ENCODE measurements at places on chromosomes 6 and 20. TPM values are rescaled to one million over a fixed set of nuclear protein-coding genes. Genes with fewer than 3 reads are reported as not detected.

TPBG gene
- polyA plus RNA-seq, result 1.3 TPM

BPHL gene
- polyA plus RNA-seq, result 95.7 TPM

GPX5 gene
- not detected for polyA plus RNA-seq

TMEM239 gene
- not detected for polyA plus RNA-seq

RGL2 gene
- polyA plus RNA-seq, result 32.9 TPM

HRH3 gene
- 0.06 TPM for polyA plus RNA-seq

NUS1 gene
- polyA plus RNA-seq, result 38.0 TPM

LY6G6D gene
- not detected for polyA plus RNA-seq

SLC22A2 gene
- polyA plus RNA-seq, result not detected

OR2H2 gene
- not detected for polyA plus RNA-seq

DNA sequence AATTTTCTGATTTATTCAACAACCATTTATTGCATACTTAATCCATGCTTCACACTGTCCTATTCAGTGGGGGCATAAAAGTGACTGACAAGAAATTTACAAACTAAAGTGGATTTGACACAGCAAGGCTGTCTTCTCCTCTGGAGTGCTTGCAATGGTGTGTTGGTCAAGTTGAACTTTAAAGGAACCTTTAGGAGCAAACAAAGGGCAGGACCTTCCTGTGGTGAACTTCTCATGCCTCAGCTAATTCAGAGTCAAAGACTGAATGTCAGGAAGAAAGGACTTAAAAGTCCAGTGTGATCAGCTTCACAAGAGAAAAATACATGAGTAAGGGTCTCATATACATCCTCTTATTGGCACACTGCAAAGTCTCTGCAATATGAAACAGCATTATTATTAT lies 60.8 kb upstream of the TENT5A start:
- H3K4me1 ChIP-seq, result no peaks in the 10 kb centered on the region
- no peaks in the 10 kb centered on the region for H3K36me3 ChIP-seq
- H3K27me3 ChIP-seq, result no peaks in the 10 kb centered on the region
- H3K4me3 ChIP-seq, result no peak overlapping the region
- no peak overlapping the region for H3K27ac ChIP-seq

- H3K4me3 ChIP-seq, result peak overlapping the region; percentile 27
- no peaks in the 10 kb centered on the region for H3K36me3 ChIP-seq
- peaks cover 60% of the 10 kb centered on the region for H3K27me3 ChIP-seq
- no peak for DNase-seq
Observed at GRCh38 chr6:21666201-21666691, 72.7 kb downstream of the SOX4 start.

GRCh38 chr6:40877362-40877761 lies 161.7 kb downstream of the UNC5CL start:
- H3K27ac ChIP-seq, result no peak overlapping the region
- no peak overlapping the region for H3K4me3 ChIP-seq
- no peak for DNase-seq
- H3K4me1 ChIP-seq, result no peaks in the 10 kb centered on the region

DNA sequence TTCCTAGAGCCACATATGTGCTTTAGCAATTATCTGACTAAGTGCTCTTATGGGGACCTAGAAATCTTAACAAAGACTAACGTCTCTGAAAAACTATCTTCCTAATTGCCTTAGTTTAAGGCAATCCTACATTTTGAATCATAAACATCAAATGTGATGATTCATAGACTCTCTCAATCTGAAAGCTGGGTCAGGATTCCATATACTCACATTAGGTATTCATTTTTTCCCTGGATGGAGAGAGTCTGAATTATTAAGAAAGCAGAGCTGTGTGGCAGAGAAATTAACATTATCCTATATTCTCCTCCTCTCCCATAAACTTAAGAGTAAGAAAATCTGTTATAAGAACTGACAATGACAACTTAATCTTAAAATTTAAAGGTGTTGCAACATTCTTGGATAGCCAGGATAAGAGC lies 1.6 kb upstream of the PRL start:
- no peak overlapping the region for H3K27ac ChIP-seq
- no peaks in the 10 kb centered on the region for H3K27me3 ChIP-seq
- no peak for DNase-seq
- H3K36me3 ChIP-seq, result no peaks in the 10 kb centered on the region

- no peak overlapping the region for H3K27ac ChIP-seq
- H3K36me3 ChIP-seq, result no peaks in the 10 kb centered on the region
Observed at GRCh38 chr20:10714236-10714975, 40.6 kb upstream of the JAG1 start.

DNA sequence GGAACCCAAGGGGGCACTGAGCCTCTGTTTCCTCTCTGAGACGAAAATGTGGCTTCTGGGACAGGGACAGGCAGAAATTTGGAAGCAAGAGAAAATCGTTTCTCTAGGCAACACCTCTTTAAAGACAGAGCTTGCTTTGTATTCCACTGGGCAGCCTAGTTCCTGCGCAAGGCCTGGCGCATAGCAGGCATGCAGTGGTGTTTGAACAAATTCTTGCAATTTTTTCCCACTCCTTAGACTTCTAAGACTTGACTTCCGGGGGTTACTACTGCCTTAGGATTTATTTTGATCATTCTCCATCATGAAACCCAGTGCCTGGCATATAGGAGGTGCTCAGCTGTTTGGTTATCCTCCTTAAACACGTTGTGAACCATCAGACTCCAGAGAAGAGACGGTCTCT lies 249.0 kb upstream of the KCNG1 start:
- H3K27ac ChIP-seq, result no peak overlapping the region
- H3K4me3 ChIP-seq, result no peak overlapping the region
- H3K36me3 ChIP-seq, result no peaks in the 10 kb centered on the region

DNA sequence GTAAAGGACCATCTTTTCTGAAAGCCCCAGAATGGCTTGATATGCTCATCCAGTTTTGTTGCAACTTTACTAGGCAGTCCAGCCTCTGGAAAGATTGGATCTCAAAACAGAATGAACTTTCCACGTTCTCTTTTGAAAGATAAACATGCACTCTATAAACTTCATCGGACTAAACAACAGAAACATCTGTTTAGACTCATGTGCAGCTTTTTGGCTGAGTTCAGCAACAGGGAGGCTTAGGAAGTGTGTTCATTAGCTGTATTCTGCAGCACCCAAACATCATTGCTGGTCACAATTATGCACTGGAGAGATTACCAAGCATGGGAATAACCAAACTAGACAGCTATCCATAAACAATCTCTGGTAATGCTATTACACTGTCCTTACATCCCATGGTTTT lies 180.5 kb downstream of the TENT5A start:
- H3K4me3 ChIP-seq, result no peak overlapping the region
- no peaks in the 10 kb centered on the region for H3K27me3 ChIP-seq
- DNase-seq, result no peak
- no peak overlapping the region for H3K27ac ChIP-seq

- H3K4me1 ChIP-seq, result no peaks in the 10 kb centered on the region
- no peaks in the 10 kb centered on the region for H3K27me3 ChIP-seq
- no peak overlapping the region for H3K27ac ChIP-seq
- DNase-seq, result no peak
- no peaks in the 10 kb centered on the region for H3K36me3 ChIP-seq
- H3K4me3 ChIP-seq, result no peak overlapping the region
Observed at GRCh38 chr6:93735099-93735498, 315.7 kb upstream of the EPHA7 start.

- DNase-seq, result no peak
- H3K4me1 ChIP-seq, result no peaks in the 10 kb centered on the region
- H3K27ac ChIP-seq, result no peak overlapping the region
- H3K4me3 ChIP-seq, result no peak overlapping the region
Observed at GRCh38 chr6:168214586-168215104, 104.9 kb downstream of the DACT2 start.

GRCh38 chr20:64192406-64192805 lies 28.2 kb downstream of the MYT1 start:
- no peaks in the 10 kb centered on the region for H3K4me1 ChIP-seq
- H3K27me3 ChIP-seq, result no peaks in the 10 kb centered on the region
- H3K27ac ChIP-seq, result no peak overlapping the region
- no peak overlapping the region for H3K4me3 ChIP-seq
- no peaks in the 10 kb centered on the region for H3K36me3 ChIP-seq

DNA sequence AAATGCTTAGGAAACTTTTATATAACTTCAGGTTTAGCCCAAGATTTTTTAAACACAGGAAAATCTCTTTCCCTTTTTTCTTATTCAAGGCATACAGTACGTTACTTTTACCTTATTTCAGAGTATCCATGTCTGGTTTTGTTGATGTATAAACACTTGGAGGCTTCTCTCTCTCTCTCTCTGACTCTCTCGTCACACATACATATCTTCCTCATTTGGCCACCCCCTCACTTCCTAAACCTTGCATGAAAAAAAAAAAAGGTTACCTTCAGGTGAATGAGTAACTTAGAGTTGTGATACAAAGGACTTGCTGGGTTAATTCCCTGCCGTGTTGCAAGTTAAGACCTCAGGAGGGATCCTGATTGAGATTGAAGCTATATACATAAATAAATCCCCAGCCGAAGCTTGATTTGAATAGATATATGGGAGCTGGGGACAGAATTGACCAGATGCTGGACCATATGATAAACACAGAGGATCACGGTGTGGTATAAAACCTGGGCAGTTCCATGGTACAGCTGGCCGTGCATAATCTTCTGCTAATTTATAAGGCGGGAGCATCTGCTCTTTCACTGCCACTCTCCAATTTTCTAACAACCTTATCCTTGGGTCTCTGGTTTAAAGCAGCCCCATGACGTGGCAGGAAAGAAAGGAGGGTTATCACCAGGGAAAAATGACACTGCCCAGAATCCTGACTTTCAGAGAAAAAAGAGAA lies 55.1 kb upstream of the IL20RA start:
- no peak overlapping the region for H3K4me3 ChIP-seq
- H3K27ac ChIP-seq, result no peak overlapping the region
- H3K36me3 ChIP-seq, result no peaks in the 10 kb centered on the region
- DNase-seq, result peak; percentile 24

DNA sequence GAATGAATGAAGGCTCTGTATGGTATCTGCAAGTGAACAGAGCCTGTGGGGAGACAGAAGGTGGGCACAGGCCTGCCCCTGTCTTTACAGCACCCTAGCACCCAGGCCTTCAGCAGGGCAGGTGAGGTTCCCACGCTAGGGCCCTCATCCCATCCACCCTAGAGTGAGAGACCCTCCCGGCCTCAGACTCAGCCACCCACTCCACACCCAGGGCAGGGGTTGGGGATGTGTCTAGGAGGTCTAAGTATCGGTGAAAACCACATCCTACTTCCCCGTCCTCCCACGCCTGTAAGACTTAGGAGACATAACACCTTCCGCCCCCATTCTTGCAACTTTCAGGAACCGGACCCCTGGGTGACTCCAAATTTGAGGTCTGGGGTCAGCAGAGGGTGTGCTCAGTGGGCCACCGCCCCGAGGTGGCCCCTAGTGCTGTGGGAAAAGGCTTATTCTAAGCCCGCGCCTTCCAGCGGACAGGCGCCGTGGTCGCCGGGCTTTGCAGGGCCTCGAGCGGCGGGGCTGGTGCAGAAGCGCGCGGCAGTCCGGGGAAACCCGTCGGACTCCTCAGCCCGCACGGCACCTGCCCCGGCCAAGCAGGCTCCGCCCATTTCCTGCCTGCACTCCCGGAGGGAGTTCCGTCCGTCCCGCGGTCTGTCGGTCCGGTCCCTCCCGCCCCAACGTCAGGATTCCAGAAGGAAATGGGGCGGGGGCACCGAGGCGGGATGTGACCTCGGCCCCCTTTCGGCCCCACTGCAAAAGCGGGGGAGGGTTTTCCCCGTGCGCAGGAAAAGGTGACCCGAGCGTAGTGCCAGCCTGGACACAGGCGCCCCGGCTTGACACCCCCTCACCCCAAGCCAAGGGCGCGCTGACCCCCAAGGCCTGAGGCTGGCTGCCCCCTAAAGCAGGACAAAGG lies 868 bp downstream of the SAMD10 start:
- H3K36me3 ChIP-seq, result peaks cover 21% of the 10 kb centered on the region
- H3K4me3 ChIP-seq, result peak overlapping the region; percentile 55
- peak overlapping the region; percentile 76 for H3K27ac ChIP-seq
- H3K27me3 ChIP-seq, result no peaks in the 10 kb centered on the region

GRCh38 chr6:64665137-64665536 lies 1029.5 kb downstream of the PHF3 start:
- no peaks in the 10 kb centered on the region for H3K36me3 ChIP-seq
- no peaks in the 10 kb centered on the region for H3K27me3 ChIP-seq
- no peaks in the 10 kb centered on the region for H3K4me1 ChIP-seq
- no peak overlapping the region for H3K27ac ChIP-seq

- H3K36me3 ChIP-seq, result no peaks in the 10 kb centered on the region
- H3K27ac ChIP-seq, result no peak overlapping the region
- no peaks in the 10 kb centered on the region for H3K27me3 ChIP-seq
- no peaks in the 10 kb centered on the region for H3K4me1 ChIP-seq
- DNase-seq, result no peak
Observed at GRCh38 chr20:37376324-37376723, 30.4 kb downstream of the SRC start.

GRCh38 chr20:25239387-25240370 lies 8.2 kb upstream of the PYGB start:
- no peaks in the 10 kb centered on the region for H3K4me1 ChIP-seq
- no peaks in the 10 kb centered on the region for H3K27me3 ChIP-seq
- no peak overlapping the region for H3K27ac ChIP-seq
- no peaks in the 10 kb centered on the region for H3K36me3 ChIP-seq
- no peak overlapping the region for H3K4me3 ChIP-seq

- no peak overlapping the region for H3K27ac ChIP-seq
- H3K36me3 ChIP-seq, result no peaks in the 10 kb centered on the region
- H3K4me1 ChIP-seq, result no peaks in the 10 kb centered on the region
- no peak for DNase-seq
- peaks cover 4% of the 10 kb centered on the region for H3K27me3 ChIP-seq
Observed at GRCh38 chr6:1864496-1864895, 254.8 kb downstream of the FOXC1 start.

DNA sequence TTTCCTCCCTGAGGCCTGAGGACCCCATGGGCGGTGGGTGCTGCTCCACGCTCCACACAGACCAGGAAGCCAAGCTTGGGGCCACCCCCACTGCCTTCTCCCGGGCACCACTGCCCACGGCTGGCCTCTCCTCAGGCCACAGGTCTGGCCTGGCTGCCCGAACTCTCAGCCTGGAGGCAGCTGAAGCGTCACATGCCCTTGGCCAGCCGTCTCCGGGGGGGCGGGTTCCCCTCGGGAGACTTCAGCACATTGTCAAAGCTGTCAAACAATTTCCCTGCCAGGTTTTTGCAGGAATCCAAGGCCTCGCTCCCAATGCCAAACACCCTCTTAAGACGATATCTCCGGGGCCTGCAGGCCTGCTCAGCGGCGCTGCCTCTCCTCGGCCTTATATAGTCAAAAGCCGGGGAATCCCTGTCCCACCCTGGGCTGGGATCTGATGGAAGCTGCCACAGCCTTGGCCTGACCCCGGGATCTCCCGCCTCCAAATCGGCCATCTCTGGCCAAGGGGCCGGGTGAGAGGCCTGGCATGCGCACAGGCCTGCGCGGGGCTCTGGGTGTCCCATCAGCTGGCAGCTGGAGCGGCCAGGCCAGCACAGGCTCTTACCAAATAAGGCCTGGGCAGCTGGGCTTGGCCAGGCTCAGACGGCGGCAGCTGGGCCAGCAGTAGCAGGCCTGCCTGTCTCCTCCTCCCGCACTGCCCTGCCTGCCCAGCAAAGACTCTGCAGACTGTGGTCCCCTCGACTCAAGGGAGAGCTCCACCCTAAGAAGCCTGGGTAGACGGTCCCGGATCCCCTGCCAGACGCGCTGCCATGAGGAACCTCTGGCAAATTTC lies 49.7 kb downstream of the RBM38 start:
- H3K4me1 ChIP-seq, result no peaks in the 10 kb centered on the region
- no peak overlapping the region for H3K4me3 ChIP-seq
- H3K36me3 ChIP-seq, result no peaks in the 10 kb centered on the region
- H3K27me3 ChIP-seq, result no peaks in the 10 kb centered on the region

- H3K4me1 ChIP-seq, result no peaks in the 10 kb centered on the region
- H3K27ac ChIP-seq, result no peak overlapping the region
- H3K36me3 ChIP-seq, result no peaks in the 10 kb centered on the region
- H3K27me3 ChIP-seq, result no peaks in the 10 kb centered on the region
- H3K4me3 ChIP-seq, result no peak overlapping the region
Observed at GRCh38 chr20:43393052-43393451, 64.6 kb upstream of the SRSF6 start.
